Stimulated activated CD8-positive, alpha-beta memory T cell treated with anti-CD3 and anti-CD28 coated beads, Interleukin-4, amount 100 ng/mL, for 4 hours (primary cell): ENCODE measurements at places on chromosomes 4 and X.

GRCh38 chrX:39857780-39858179, 240.0 kb downstream of the BCOR start:
- DNase-seq = no peak

GRCh38 chr4:174320494-174321199, 36.9 kb downstream of the CEP44 start:
- no peak for DNase-seq

GRCh38 chrX:643241-643595, 12.6 kb downstream of the SHOX start:
- DNase-seq = no peak

DNA sequence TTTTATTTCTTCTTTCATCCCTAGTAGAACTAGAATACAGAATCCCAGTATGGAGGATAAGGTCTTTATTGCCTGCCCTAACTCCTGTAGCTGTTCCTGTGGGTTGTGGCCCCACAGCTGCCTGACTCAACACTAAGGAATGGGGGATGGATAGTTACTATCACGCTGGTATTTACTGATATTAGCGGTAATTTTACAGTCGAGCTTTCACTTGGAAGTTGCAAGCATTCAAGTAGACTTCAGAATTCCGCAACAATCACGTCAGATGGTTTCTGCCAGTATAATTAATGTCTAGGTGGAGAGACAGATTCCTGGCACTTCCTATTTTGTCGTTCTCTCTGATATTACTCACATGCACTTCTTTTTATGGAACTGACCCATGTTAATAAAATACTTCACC, 489.8 kb downstream of the PABPC4L start:
- no peak for DNase-seq

DNA sequence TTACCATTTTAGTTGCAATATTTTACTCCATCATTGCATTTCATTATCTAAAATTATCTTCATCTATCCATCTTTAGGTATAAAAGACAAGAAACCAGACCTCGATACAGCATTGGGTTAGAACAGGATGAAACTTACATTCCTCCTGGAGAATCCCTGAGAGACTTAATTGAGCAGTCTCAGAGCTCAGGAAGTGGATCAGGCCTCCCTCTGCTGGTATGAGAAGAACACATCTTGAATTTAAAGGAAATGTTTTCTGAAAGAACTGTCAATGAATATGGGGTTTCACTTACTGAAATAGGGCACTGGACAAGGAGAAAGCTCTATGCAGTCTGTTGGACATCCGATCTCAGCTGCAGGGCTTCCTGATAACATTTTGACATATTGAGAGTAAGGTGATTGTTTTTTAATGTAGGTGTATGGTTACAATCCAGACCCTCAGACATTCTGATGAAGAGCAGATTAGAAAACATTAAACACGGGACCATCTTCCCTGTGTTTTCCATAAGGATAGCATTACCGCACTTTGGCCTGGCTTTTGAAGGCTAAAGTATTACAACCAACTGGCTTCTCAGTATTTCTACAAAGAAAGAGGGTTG, 367.2 kb downstream of the BMPR1B start:
- DNase-seq = no peak

- no peak for DNase-seq
Observed at GRCh38 chr4:6257247-6258025, 12.2 kb upstream of the WFS1 start.

DNA sequence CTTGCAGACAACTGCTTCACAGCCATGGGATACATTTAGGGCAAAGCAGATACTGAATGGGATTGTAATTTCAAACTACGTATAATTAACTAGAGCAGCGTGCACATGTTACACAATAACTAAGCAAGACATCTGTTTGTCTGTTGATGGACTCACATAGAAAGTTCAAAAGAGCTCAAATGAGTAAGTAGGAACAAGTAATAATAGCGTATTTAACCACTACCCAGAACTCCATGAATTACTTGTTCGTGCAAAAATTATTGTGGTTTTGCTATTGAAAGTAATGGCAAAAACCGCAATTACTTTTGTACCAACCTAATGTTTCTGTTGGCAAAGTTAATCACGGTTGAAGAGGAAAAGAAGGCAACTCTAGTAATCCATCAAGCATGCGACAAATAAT, 825.4 kb downstream of the PCDH18 start:
- DNase-seq = no peak

DNA sequence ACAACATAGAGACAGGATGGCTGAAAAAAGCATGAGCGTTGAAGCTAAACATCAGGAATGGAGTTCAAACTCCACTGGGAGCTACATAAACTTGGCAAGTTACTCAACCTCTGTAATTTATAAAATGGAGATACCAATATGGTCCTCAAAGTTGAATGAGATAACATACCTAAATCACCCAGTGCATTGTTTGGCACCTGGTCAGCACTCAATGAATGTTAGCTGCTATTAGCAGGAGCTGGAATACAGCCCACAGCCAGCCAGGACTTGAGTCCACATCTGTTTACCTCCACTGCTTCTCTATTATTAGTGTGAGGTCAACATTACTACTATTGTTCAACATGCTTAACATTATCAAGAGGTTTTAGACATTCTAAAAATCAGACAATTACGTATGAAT, 97.9 kb downstream of the NR3C2 start:
- no peak for DNase-seq

DNA sequence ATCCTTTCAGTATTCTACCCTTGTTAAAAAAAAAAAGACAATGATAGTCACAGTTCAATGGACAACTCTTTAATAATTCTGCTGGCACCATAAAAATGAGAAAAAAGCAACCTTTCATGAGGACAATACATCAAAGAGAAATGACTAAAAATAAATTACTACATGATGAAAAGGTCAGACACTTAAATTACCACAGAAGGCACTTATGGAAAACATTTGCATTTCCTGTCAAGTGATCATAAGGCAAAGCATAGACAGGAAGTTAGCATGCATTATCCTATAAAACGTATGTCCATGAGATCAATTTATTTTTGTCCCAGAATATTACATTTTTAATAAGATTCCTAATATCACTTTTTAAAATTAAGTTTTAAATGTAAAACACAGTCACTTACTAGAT, 303.8 kb downstream of the SPOCK3 start:
- no peak for DNase-seq

DNA sequence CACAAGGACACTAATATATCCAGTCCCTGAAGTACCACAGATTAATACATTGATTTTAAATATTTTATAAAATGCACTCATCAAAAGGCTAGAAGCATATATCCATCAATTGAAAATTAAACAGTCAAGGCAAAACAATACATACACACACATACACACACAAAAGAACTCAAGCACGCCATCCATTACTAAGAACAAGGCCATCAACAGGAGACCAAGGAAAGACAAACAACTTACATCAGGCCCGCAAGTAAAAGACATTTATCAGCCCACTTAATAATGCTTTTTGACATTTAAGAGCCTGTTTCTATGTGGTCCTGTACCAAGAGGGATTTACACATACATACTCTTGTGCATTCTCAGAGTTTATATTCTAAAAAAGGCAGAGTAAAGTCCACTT, 50.0 kb upstream of the ZNF827 start:
- no peak for DNase-seq

GRCh38 chrX:150547375-150548115, 20.9 kb upstream of the MTM1 start:
- DNase-seq = no peak

DNA sequence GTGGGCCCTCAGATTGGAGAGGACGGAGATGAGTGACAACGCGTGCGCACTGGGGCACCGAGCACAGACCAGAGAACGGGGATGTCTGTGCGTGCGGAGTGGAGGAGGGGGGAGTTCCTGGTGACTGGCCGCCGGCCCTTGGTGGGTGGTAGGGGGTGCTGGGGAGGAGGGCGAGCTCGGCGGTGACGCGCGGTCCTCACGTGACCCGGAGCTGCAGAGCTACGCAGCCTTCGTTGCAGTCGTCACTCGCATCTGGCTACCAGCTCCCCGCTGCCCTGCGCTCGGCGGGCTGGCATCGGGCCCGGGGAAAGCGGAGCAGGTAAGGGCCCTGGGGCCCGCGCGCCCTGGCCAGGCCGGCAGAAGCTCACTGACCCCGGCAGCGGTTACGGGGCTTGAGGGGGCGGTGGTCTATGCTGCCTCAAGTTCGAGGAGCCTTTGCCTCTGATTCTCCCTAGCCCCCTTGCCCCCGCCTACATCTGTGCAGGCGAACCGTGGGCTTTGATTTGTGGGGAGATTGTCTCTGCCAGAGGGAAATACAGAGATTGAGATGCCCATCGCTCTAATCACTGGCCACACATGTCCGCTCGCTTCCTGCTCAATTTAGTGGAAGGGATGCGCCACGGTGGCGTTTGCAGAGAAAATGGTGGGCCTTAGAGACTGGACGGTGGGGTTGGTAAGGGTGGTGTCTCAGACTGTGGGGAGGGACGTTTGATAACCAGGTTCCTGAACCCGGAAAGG, at the start of gene ARMCX4:
Gene ARMCX4, plus strand, starts transcription at position 245 of the 738 bp plus-strand sequence. CDS start 3,134 bp downstream, outside the sequence.
- DNase-seq = peak; percentile 19

DNA sequence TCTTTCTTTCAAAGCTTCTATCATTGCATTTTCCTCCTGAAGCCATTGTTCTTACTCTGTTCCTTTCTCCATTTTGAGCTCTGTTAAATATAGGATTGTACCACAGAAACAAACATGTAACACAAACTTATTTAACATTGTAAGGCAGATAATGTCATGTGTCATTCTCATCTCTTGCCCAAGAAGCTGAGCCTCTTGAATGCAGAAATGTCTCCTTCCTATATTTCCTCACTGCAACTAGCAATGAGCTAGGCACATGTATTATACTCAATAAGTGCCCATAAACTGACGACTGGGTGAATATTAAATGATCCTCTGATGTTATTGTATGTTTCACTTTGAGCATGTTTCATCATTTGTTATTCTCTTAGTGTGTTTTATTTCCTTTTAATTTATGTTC, 56.7 kb upstream of the SLC7A11 start:
- DNase-seq = no peak

GRCh38 chr4:121156822-121157769, 7.0 kb downstream of the TNIP3 start:
- DNase-seq = no peak

DNA sequence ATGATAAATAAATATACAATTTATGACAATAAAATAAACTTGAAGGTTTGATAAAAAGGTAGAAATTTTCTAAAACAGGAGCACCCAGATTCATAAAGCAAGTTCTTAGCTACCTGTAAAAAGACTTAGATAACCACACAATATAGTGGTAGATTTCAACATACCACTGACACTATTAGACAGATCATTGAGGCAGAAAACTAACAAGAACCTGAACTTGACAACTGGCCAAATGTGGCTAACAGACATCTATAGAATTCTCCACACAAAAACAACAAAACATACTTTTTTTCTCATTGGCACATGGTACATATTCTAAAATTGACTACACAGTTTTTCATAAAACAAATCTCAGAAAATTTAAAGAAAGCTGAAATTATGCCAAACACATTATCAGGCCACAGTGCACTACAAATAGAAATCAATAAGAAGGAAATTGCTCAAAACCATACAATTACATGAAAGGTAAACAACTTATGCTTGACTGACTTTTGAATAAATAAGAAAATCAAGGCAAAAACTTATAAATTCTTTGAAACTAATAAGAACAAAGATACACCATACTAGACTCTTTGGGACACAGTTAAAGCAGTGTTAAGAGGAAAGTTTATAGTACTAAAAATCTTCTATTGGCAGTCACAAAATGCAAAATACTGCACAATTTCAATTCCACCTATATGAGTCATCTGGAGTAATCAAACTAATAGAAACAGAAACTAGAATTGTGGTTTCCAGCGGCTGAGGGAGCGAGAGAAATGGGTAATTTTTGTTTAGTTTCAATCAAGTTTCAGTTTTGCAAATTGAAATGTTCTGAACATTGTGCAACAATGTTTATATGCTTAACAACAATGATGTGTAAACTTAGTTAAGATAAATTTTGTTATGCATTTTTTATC, 925.6 kb downstream of the SH3BGRL start:
- DNase-seq = no peak

DNA sequence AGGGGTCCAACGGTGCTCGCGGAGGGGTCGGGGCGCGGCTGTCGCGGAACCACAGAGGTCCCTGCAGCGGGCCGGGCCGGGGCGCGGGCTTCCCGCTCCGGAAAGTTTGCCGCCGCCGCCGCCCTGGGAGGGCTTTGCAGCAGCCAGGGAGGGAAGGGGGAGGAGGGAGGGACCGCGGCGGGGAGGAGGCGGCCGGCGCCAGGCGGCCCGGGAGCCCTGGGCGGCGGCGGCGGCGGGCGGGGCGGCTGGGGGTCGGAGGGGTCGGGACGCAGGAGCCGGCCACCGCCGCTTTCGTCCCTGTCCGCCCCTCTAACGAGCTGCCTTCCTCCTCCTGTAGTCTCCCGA, 375 bp downstream of the FGFR3 start:
- DNase-seq = no peak

GRCh38 chr4:152848508-152848907, 68.8 kb downstream of the ARFIP1 start:
- DNase-seq = no peak
